CD4-positive, alpha-beta T cell treated with Interleukin-4 for 1 hour (primary cell): ENCODE measurements at places on chromosomes 13 and 19.

DNA sequence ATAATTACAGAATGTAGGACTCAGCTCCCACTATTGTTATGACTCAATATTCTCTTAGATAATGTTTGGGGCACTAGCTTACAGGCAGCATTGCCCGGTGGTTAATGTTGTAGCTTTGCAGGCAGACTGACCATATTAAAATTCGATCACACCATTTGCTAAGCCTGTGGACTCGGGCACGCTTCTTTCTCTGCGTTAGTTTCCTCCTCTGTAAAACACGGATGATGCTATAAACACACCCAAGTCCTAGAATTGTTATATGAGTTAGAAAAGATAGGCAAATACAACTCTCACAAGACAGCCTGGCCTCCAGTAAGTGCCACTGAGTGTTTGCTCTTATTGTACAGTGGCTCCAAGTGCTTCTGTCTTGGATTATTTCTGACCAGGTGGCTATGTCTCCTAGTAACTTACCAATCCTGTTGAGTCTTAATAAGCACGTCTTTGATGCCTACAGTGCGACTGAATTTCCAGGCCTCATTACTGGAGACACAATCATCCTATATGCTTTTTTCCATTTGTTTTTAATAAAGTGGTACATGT is 50.0 kb upstream of the ALOX5AP start:
- no peak for DNase-seq

- DNase-seq: no peak
Measured at GRCh38 chr19:30449078-30449590, 77.0 kb downstream of the ZNF536 start.

DNA sequence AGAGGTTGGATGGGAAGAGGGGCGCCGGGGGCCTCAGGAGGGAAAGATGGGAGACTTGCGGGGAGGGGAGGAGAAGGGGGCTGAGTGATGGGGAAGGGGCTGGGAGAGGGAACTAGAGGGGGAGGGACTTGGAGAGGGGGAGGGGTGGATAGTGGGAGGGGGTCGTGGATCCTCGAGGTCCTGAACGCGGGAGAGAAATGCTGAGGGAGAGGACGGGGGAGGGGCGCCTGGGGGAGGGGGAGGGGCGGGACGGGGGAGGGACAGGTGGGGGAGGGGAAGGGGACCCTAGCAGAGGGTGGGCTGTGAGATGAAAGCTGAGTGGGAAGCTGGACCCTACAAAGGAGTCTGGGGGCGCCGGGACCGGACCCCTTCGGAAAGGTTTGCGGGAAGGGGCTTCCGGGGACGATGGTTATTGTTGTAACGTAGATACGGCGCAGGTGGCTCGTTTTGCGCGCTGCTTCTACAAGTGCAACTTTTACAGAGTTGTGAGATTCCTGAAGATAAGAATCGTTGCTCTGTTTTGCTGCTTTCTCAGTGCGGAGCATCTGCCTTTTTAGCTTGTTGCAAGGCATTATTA is 418 bp downstream of the ZNF444 start:
- DNase-seq: peak; percentile 33

DNA sequence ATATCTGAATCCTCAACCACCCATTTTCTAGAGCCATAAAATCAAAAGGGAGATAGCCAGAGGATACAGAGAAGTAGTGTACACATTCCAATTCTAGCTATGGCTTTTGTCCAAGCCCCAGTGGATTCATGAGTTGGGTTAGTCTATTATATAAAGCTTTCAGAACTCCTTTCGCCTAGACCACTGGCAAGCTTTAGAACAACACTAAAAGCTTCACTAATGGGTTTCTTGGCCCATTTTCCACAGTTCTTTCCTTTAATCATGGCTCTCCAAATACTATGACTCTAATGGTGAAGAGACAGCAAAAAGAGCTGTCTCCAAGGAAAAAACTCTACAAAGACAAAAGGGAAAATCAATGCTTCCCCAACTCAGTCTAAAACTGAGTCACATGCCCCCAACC is 48.2 kb upstream of the SLITRK5 start:
- DNase-seq: no peak

GRCh38 chr13:99657848-99658260 is 156.6 kb downstream of the TM9SF2 start:
- DNase-seq: peak; percentile 26

DNA sequence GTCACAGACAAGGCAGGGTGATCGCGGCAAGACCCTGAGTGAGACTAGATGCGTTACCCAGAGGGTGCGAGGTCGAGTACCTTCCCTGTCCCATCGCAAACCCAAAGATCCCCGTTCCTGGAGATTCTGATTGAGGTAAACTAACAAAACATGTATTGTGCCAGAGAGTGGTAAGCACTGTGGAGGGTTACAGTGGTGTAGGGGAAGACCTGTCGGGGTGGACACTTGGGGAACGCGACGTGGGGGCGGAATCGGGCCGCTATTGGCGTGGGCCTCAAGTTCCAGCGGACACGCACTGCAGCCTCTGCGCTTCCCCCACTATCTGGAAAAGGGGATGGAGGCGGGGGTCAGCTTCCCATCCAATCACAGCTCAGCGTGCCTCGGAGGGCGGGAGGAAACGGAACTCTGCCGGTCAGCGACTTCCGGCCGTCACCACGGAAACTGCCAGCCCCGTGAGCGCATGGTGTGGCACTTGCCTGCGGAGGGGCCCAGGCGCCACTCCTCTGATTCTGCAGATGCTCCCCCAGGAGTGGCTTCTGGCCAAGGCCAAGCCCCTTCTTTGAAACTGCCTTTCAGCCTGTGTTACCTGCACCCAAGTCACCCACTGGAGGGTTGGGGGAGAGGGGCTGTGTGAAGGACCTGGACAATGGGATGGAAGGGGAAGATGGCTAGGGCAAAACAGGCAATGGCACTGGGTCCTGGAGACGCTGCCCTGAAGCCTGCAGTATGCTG is 1.0 kb upstream of the UBE2M start:
- peak; percentile 70 for DNase-seq

GRCh38 chr19:12647490-12648071 is 19.0 kb downstream of the MAN2B1 start:
- DNase-seq: peak; percentile 40

DNA sequence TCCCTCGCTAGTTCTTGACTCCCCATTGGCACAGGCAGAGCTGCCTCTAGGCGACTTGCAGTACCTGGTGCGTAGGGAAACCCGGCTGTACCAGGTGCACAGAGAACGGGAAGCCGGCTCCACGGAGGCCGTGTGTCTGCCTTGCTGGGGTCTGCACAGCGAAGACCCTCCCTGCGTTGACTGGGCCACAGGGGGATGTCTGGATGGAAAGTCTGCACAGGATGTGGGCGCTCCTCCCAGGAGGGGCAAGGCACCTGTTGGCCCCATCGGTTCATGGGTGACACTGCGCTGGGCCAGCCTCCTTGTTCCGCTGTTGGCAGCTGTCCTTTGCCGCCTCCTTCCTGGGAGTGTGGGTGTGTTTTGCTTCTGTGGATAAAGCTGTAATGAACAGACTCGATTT is 138.3 kb downstream of the TEX29 start:
- DNase-seq: no peak

- no peak for DNase-seq
Measured at GRCh38 chr13:77019756-77020155, 7.2 kb downstream of the FBXL3 start.

GRCh38 chr13:78910147-78910546 is 251.2 kb upstream of the OBI1 start:
- DNase-seq: no peak

DNA sequence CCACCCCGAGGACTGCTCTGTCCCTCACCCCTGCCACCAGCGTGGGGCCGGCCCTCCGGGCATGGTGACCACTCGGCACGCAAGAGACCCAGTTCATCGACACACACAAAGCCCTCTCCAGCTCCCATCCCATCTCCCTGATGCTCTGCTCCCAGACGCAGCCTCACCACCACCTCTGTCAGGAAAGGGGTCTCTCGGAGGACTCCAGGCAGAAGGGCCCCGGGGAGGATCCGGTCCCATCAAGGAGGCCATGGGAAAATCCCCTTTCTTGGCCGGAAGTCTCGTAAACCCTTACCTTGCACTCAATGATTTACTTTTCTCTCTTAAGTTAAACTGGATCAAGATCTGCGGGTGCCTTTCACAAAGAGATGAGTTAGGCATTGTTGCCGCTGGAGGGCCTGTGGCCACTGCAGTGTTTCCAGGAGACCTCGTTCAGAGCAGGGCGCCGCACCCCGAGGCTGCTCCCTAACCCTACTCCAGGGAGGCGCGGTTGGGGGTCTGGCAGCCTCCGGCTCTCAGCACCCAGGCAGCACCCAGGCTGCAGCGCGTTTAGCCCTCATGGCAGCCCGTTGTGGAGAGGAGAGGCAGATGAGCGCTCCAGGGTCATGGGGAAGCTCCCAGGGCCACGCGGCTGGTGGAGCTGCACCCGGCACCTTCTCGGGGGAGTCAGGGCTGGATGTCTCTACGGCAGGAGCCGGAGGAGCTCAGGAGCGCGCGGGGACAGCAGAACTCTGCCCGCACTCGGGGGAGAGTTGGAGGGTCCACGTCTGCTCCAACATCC is 31.0 kb downstream of the C2CD4C start:
- no peak for DNase-seq

DNA sequence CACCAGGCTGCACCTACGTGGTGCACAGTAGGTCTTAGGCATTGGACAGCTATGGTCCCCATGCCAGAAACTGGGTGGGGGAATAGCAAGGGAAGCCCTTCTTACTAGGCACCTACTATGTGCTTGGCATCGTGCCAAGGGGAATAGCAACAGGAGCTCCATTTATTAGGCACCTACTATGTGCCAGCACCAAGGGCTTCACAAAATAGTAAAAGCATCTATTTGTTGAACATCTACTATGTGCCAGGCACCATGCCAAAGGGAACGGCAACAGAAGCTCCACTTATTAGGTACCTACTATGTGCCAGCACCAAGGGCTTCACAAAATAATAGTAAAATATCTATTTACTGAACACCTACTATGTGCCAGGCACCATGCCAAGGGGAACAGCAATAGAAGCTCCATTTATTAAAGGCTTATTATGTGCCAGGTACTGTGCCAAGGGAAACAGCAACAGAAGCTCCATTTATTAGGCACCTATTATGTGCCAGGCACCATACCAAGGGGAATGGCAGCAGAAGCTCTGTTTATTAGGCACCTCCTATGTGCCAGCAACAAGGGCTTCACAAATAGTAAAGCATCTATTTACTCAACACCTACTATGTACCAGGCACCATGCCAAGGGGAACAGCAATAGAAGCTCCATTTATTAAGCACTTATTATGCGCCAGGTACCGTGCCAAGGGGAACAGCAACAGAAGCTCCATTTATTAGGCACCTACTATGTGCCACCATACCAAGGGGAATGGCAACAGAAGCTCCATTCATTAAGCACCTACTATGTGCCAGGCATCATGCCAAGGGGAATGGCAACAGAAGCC is 108.5 kb downstream of the PTPRS start:
- no peak for DNase-seq

GRCh38 chr19:46579361-46579879 is 21.7 kb upstream of the CALM3 start:
- peak; percentile 8 for DNase-seq
